ENCODE measurements at places on chromosomes 12 and 14.

DNA sequence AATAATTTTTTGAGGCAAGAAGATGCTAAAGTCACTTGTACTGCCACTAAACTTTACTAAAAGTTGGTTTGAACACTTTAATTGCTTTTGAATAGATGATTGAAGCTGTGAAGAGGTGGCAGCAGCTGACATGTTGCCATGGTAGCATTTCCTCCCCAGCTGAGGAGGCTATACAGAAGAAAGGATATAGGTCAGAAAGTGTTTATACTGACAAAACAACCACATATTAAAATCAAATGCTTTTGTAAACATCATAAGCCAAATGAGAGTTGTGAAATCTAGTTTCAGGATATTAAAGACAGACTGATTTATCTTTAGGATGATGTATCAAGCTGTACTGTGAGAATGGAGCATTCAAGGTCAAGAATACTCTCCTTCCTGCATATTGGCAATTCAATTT, 41.7 kb downstream of the TSPAN19 start:
- no peak for DNase-seq

DNA sequence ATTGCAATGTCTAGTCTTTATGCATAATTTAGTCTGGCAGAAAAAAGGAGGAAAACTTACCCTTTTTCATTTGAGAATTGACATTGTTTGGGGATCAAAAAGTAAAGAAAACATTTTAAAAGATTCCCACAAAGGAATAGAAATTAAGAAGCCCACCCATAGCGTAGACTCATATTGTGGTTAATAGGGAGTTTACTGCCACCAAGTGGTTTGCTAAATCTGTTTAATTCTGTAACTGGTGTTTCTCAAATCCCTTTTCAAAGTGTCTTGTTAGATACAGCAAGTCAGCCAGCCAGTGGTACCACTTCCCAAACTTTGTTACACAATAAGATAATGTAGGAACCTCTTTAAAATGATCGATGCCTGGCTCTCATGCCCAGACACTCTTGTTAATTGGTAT, 180.3 kb downstream of the IPO8 start:
- peak; percentile 64 for DNase-seq

DNA sequence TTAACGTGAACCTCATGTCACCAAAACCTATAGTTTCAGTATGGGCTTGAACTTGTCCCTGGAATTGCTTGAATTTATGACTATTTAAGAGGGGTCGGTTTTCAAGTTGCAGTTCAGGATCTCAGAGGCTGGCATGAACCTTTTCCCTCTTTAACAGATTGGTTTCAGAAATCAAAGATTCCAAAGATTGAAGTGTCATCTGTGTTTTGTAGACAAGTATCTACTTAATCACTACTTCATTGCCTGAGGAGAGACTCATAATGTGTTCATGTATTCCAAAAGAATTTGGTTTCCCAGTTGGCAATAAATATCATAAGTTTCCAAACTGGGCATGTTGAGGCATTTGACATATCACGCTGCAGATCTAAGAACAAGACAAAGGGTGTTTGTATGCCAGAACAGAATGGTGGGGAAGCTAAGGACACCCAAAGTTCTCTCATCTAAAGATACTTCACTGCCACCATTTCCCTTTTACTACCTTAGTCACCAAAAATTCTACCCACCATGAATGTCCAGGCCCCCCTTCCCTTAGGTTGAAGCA, 199.5 kb downstream of the NUAK1 start:
- DNase-seq: no peak

GRCh38 chr12:122793685-122794106, 19.3 kb downstream of the CCDC62 start:
- peak; percentile 80 for DNase-seq

DNA sequence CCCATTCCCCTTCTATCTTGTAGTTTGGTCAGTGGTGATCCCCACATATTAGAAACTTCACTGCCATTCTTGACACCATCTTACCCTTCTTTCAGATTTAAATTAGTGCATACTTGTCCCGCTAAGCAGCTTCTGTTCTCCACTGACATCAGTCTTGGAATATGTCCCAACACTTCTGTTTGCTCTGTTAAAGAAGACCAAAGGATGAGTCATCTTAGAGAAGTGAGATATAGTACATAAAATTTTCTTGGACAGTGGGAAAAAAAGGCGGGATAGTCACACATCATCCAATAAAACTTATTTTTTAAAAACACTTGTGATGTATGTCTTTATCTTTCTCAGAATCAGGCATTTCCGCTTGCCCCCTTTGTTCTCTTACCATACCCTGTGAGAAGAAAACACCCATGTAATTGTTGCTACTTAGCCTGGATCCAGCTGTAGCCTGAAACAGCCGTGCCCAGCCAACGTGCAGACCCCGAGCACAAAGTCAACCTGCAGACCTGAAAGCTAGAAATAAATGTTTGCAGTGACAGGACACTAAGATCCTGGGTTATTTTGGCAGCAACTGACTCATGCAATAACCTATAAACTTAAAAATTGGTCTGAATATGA, 100.1 kb upstream of the PDE3A start:
- DNase-seq: peak; percentile 50

DNA sequence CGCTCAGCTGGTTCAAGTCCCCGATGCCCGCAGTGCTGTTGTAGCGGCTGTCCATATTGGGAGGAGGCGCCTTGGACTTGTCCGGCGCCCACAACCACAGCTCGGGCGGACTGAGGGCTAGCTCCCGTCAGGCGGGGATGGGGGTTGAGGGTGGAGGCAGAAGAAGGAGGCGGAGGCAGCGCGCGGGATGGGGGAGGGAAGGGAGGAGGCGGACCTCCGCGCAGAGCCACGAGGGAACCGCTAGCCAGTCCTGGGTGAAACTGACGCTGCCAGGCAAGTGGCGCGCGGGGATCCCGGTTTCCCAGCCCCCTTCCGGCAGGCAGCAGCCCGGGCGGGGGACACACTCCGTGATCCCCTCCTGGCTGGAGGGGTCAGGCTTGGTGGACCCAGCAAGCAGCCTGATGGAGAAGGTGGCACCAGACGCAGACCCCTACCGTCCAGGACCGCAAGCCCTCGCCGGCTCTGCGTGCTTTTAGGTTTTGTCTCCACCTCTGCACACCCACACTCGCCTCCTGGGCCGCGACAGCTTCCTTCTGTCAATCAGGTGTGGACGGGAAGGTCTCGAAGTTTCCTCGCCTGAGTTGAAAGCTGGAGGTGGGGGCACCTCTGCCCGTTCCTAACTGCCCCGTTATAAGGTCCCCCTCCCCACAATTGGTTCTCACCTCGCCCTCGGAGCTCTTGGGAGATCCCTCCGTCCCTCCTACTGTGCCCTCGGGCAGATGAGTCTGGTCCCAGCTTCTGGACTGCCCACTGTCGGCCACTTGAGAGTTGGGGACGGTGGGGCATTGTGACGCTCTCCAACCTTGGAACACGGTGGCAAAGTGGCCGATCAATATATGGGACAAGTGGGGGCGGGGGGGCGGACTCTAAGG, at the start of gene CPNE8:
TSS of gene CPNE8 (minus strand) at position 112 of the 872 bp plus-strand sequence. CDS start at position 55, 57 bp downstream.
- peak; percentile 85 for DNase-seq

- DNase-seq: peak; percentile 28
These were observed 64.7 kb downstream of the VEZT start for GRCh38 chr12:95282266-95282665.

- DNase-seq: no peak
These were observed 7.5 kb upstream of the ALDH2 start for GRCh38 chr12:111759271-111759670.

GRCh38 chr12:128672428-128672827, 151.3 kb downstream of the SLC15A4 start:
- no peak for DNase-seq

- DNase-seq: peak; percentile 69
These were observed 747 bp downstream of the IRF2BPL start for GRCh38 chr14:77027538-77028383.

DNA sequence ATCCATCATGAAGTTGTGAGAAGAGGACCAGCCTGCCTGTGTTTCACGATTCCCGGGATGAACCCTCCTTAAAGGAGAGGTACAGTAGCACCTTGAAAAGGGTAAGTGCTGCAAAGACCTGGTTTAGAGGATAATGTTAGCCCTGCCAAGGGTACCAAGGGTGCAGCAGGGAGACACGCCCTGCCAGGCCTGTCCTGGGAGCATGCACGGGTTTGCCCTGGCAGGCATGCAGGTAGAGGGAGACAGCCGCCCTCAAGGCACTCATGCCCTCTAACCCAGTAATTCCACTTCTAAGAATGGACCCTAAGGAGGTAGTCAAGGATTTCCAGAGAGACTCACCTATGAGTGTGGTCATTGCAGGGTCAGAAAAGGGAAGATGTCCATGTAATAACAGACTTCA, 65.0 kb downstream of the DIO3 start:
- no peak for DNase-seq

DNA sequence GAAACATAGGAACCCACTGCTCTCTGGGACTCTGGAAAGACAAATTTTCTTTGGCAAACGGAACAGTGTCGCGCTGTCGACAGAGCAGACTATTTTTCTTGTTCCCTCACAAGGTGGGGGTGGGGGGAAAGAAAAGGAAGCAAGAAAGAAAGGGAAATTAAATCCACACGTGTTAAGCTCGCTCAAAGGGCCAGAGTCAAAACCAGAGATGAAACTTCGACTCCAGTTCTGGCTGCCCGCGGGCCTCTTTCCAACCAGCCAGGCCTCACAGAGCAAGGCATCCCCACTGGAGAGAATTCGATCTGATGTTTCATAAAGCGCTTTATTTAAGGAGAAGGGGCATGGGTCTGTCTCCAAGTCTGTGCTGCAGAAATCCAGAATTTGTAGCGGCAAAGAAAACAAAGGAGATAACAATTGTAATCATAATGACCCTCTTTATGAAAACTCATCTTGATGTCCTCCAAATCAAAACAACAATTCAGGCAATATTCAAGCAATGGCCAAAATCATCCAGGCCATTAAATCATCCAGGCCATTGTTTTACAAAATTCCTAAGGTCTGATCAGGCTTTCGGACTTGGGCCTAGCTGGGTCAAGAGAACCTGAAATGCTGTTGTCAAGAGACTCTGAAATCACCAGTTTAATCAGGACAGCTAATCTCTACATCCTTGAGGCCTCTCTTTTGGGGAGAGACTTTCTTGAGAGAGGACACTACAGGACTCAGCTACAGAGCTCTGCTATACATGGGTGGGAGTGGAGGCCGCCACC, 5.3 kb upstream of the TBX5 start:
- no peak for DNase-seq

DNA sequence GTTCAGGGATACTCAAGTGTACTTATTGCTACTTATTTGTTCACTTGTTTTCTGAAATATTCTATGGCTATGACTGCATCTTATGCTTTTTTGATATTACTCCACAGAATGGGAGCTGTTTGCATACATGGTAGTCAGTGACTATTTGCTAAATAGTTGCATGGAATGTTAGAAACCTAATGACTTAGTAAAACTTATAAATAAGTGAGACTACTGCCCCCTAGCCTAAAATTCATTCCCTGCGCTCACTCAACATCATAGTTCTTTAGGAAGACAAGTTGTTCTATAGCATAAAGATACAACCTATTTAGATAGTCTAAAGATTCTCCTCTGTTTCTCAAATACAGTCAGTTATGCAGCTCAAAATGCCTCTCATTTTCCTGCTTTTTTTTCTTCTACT, 305.5 kb downstream of the CEP128 start:
- DNase-seq: peak; percentile 48

- no peak for DNase-seq
These were observed 300.9 kb upstream of the G2E3 start for GRCh38 chr14:30257946-30258661.

All from cardiac fibroblast (primary cell).